ENCODE measurements at places on chromosomes 3 and 15. TPM values are rescaled to one million over a fixed set of nuclear protein-coding genes. Genes with fewer than 3 reads are reported as not detected.

Gene MFGE8
- 83.4 TPM for total RNA-seq

Gene GTPBP8
- total RNA-seq, result 48.9 TPM

Gene PLSCR2
- total RNA-seq, result not detected

Gene NEK10
- total RNA-seq, result 1.4 TPM

Gene ERC2
- total RNA-seq, result 1.2 TPM

Measured in M059J (cell line).